ENCODE measurements at places on chromosomes 4 and X.

GRCh38 chr4:147772459-147772969, 40.6 kb downstream of the ARHGAP10 start:
- DNase-seq = no peak
- no peaks in the 10 kb centered on the region for H3K4me1 ChIP-seq
- no peak overlapping the region for H3K4me3 ChIP-seq
- H3K27ac ChIP-seq = no peak overlapping the region
- H3K36me3 ChIP-seq = no peaks in the 10 kb centered on the region

DNA sequence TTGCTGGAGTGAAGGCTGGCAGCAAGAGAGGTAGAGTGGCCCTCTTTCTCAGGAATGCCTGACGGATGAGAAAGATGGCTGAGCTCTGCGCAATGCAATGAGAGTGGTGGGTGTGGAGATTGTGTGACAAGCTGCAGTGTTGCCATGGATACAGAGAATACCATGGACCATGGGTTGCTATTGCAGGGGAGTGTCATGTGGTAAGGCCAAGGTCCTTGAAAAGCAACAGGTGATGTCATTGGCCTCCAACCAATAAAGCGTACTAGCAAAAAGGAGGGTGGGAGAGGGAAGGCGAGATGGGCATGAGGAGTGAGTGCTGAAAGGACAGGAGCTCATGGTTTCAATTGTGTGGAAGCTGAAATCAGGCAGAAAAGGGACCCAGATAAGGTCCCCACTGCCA, 1.8 kb downstream of the PNMA5 start:
- no peak for DNase-seq
- no peaks in the 10 kb centered on the region for H3K36me3 ChIP-seq
- no peaks in the 10 kb centered on the region for H3K4me1 ChIP-seq
- H3K4me3 ChIP-seq = no peak overlapping the region

DNA sequence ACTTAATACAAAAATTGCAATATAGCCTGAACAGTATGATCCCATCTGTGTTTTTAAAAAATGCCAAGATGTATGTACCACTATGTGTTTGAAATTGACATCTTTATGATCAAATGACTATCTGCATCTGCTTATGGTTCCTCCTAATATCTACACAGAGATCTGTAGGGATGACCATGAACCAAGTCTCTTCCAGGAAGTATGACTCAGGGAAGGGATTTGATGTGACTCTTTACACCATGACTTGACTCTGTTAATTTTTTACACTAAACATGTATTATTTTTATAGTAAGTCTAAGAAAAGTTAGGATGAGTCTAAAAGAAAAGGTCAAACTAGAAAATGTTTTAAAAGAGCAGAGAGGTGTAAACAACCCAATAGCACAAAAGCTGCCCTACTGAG, 164.0 kb downstream of the SH3KBP1 start:
- no peak overlapping the region for H3K27ac ChIP-seq
- no peak overlapping the region for H3K4me3 ChIP-seq
- H3K27me3 ChIP-seq = no peaks in the 10 kb centered on the region
- no peak for DNase-seq
- H3K36me3 ChIP-seq = no peaks in the 10 kb centered on the region

DNA sequence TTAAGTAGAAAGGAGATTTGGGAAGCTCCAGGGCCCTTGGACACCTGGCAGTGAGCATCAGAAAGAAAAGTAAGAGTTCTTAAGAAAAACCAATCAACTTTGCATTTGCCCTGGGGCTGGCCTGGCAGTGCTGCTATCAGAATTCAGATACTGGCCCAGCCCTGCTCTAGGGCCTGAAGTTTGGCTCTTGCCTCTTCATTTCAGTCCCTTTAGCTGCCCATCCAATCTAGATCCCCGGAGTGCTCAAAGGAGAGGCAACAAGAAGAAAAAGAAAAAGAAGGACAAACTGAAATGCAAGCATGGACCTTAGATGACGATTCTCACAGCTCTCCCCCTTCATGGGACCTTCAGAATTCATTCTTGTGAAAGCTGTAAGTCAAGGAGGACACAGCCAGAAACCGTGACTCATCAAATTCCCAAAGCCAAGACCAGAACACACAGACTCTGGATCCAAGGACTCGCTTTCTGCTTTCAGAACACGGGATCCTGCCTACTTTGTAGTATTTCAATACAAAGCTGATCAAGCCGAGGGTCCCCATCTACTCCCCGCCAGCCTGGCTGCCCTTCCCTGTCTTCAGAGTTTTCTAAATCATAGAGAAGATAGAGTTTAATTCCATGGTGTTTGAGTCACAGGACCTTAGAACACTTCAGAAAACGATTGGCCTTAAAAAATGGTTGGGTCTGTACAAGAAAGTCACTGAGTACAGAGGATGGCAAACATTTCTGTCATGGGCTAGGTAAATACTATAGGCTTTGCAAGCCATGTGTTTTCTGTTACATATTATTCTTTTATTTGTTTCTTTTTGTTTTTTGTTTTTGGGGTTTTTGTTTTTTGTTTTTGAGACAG, 103.7 kb downstream of the RBM47 start:
- no peaks in the 10 kb centered on the region for H3K36me3 ChIP-seq
- H3K27me3 ChIP-seq = no peaks in the 10 kb centered on the region
- no peaks in the 10 kb centered on the region for H3K4me1 ChIP-seq
- H3K27ac ChIP-seq = no peak overlapping the region
- no peak for DNase-seq

DNA sequence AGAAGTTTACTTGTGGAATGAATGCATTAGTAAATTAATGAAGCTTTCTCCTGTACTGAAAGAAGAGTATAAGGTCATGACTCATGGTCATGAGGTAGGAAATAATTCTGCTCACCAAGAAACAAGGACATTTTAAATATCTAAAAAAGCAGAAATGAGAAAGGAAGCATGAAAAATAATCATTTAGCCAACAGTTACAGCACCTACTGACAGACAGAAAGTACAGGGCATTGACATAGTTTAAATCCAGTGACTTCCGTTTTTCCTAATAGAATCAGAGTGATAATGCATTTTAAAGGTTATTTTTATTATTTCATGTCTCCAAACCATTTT, 30.5 kb upstream of the ACSL1 start:
- H3K27me3 ChIP-seq = no peaks in the 10 kb centered on the region
- no peaks in the 10 kb centered on the region for H3K36me3 ChIP-seq
- H3K27ac ChIP-seq = no peak overlapping the region
- no peak overlapping the region for H3K4me3 ChIP-seq
- DNase-seq = no peak
- no peaks in the 10 kb centered on the region for H3K4me1 ChIP-seq

DNA sequence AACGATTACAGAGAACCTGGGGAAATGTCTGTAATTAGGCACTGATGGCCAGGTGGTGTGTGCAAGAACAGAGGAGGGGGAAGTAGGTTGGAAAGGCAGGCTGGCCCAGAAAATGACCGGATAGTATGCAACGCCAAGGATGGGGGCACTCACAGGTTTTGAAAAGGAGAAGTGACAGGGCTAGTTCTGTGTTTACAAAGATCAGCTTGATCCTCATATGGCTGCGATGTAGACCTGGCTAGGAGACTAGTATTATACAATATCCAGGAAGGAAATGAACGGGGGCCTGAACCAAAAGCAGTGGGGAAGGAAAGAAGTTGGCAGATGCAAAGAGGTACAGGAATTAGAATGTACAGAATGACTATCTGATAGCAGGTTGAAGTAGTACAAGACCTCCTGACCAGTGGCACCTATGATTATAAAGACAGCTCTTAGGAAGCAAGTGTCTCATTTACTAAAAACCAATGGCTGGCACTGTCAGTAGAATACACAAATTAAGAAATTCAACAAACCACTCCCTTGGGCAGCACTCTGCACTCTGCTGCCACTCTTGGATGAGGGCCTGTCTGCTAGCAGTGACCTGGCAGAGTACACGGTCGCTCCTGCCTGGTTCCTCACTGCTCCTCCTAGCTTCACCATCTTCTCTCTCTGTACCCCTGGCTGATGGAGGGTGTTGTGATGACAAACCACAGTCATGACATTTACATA, 14.1 kb downstream of the MFAP3L start:
- DNase-seq = no peak
- H3K36me3 ChIP-seq = no peaks in the 10 kb centered on the region
- no peak overlapping the region for H3K27ac ChIP-seq
- no peaks in the 10 kb centered on the region for H3K4me1 ChIP-seq

DNA sequence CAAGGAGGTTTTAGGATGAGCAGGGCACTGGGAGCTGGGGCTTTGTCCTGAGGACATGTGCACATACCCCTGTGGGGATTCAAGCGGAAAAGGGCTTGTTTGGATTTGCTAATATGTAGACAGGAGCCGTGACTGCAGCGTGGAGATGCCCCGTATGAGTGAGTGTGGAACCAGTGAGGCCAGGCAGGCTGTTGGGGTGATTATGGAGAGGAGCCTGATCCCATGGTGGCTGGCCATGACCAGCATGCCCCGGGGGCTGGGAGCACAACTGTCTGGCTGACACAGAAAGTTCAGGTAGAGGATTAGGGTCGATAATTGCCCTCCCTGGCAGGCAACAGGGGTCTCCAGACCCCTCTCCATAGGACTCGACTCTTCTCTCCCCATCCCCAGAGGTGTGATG, 68.8 kb upstream of the STX18 start:
- H3K27ac ChIP-seq = no peak overlapping the region
- H3K4me1 ChIP-seq = no peaks in the 10 kb centered on the region
- H3K4me3 ChIP-seq = no peak overlapping the region
- DNase-seq = no peak
- no peaks in the 10 kb centered on the region for H3K36me3 ChIP-seq

DNA sequence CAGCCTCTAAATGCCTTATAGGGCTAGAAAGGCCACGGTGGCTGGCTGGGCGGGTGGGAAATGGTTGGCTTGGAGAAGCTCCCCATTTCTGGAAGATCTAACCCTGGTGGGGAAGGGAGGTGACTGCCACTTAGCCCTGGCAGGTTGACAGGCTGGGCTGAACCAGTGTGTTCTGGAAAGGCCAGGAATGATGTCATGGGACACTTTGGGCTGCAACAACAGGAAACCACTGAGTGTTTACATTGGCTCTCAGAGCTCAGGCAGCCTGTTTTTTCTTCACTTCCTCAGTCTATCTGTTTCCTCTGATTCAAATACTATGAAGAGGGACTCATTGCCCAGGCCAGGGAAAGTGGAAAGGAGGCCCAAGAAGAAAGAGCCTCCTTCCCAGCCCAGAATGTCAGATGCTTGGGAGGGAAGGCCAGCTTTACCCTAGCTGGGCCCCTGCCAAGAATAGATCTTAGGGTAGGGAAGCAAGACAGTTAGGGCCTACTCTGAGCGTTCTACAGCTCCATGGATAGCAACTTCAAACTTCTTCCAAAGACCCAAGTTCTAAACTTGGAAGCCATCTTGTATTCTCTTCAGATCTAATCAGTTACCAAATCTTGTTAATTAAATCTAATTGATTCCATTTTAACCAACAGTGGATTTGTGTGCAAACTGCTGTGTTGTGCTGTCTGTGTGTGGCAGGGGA, 65.8 kb upstream of the MSN start:
- H3K4me3 ChIP-seq = no peak overlapping the region
- H3K27ac ChIP-seq = peak overlapping the region; percentile 65
- H3K4me1 ChIP-seq = peaks cover 43% of the 10 kb centered on the region

- no peaks in the 10 kb centered on the region for H3K36me3 ChIP-seq
- no peak overlapping the region for H3K4me3 ChIP-seq
- H3K27me3 ChIP-seq = no peaks in the 10 kb centered on the region
- H3K4me1 ChIP-seq = no peaks in the 10 kb centered on the region
- no peak overlapping the region for H3K27ac ChIP-seq
Measured at GRCh38 chr4:150218447-150218846, 140.2 kb downstream of the DCLK2 start.

DNA sequence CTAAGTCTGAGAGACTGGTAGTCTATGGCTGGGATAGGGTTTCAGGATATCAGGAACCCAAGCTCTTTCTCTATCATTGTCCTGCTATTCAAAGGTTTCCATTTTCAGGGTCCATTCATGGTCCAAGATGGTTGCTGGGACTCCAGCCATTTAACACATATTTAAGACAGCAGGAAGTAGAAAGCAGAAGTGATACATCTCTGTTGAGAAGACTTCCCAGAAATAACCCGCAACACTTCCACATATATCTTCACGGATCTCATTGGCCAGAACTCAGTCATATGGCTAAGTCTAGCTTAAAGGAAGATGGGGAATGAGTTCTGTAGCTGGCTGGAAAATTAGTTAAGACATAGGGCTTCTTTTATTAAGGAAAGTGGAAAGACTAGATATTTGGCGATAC, 23.8 kb downstream of the CTSO start:
- H3K4me3 ChIP-seq = no peak overlapping the region
- H3K27me3 ChIP-seq = no peaks in the 10 kb centered on the region
- H3K4me1 ChIP-seq = no peaks in the 10 kb centered on the region
- no peak overlapping the region for H3K27ac ChIP-seq
- DNase-seq = no peak
- no peaks in the 10 kb centered on the region for H3K36me3 ChIP-seq

DNA sequence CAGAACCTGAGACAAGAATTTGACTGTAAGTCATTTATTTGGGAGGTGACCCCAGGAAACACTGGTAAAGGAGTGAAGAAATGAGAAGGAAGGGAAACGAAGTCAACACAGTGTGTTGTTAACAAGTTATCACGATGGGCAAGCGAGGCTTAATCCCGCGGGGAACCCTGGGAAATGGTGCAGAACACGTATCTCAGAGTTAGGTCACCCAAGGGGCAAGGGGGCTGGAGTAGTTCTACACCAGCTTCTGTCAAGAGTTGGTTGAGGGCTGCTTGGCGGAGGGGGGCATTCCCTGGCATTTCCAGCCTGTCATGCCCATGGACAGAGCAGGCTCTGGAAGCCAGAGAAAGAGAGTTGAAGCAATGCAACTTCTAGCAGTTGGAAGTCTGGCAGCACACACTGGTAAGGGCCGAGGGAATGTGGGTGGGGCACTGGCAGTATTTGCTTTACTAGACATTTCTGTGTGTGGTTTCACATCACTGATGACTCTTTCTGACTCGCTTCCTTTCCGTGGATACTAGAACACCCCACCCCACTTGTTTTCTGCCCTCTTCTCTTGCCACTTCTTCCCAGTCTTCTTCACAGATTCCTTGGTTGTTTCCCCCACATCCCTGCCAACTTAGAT, 52.2 kb upstream of the ADGRG2 start:
- no peaks in the 10 kb centered on the region for H3K27me3 ChIP-seq
- H3K4me3 ChIP-seq = no peak overlapping the region
- H3K27ac ChIP-seq = no peak overlapping the region
- DNase-seq = no peak
- no peaks in the 10 kb centered on the region for H3K4me1 ChIP-seq

- no peaks in the 10 kb centered on the region for H3K27me3 ChIP-seq
- no peak overlapping the region for H3K4me3 ChIP-seq
- no peaks in the 10 kb centered on the region for H3K4me1 ChIP-seq
- no peaks in the 10 kb centered on the region for H3K36me3 ChIP-seq
Measured at GRCh38 chr4:166977596-166977995, 256.7 kb downstream of the SPOCK3 start.

GRCh38 chr4:137116144-137116543, 416.1 kb downstream of the PCDH18 start:
- no peaks in the 10 kb centered on the region for H3K4me1 ChIP-seq
- H3K27ac ChIP-seq = no peak overlapping the region
- no peak for DNase-seq
- H3K4me3 ChIP-seq = no peak overlapping the region

- no peak overlapping the region for H3K27ac ChIP-seq
- H3K36me3 ChIP-seq = peaks cover 29% of the 10 kb centered on the region
- H3K27me3 ChIP-seq = no peaks in the 10 kb centered on the region
- no peaks in the 10 kb centered on the region for H3K4me1 ChIP-seq
- no peak overlapping the region for H3K4me3 ChIP-seq
Measured at GRCh38 chr4:7034262-7035081, 8.7 kb upstream of the TADA2B start.

GRCh38 chr4:90845777-90846176, 718.6 kb downstream of the CCSER1 start:
- H3K4me3 ChIP-seq = no peak overlapping the region
- no peak for DNase-seq
- H3K27ac ChIP-seq = no peak overlapping the region
- H3K4me1 ChIP-seq = no peaks in the 10 kb centered on the region
- H3K36me3 ChIP-seq = no peaks in the 10 kb centered on the region
- H3K27me3 ChIP-seq = no peaks in the 10 kb centered on the region

All from effector memory CD4-positive, alpha-beta T cell (primary cell).